ENCODE measurements at places on chromosomes 13 and 19.

DNA sequence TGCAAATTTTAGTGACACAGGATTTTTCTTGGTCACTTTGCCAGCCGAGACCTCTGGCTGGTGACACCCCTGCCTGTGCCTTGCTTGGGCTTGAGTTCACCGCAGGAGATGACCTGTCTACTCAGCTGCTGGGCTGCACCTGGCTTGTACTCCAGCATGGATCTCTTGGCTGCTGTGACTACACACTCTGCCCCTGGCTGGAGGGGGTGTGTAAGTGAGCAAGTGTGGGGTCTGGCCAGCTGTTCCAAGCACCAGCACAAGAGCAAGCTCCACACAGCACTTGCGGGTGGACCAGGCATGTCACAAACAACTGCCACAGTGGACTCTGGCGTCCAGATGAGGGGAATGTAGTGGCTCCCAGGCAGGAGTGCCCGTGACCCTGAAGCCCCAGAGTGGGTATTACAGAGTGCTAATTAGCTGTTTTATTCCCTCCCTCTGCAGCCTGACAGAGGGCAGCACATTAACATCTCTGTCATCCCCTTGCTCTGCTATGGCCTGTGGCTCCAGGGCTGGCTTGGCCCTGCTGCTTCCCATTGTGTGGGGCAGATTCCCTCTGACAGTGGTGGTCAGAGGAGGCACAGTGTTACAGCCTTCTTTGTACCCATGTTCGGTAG is 1387.2 kb downstream of the OLFM4 start:
- no peak for DNase-seq

- DNase-seq: no peak
Observed at GRCh38 chr13:49472186-49472585, 23.6 kb upstream of the PHF11 start.

DNA sequence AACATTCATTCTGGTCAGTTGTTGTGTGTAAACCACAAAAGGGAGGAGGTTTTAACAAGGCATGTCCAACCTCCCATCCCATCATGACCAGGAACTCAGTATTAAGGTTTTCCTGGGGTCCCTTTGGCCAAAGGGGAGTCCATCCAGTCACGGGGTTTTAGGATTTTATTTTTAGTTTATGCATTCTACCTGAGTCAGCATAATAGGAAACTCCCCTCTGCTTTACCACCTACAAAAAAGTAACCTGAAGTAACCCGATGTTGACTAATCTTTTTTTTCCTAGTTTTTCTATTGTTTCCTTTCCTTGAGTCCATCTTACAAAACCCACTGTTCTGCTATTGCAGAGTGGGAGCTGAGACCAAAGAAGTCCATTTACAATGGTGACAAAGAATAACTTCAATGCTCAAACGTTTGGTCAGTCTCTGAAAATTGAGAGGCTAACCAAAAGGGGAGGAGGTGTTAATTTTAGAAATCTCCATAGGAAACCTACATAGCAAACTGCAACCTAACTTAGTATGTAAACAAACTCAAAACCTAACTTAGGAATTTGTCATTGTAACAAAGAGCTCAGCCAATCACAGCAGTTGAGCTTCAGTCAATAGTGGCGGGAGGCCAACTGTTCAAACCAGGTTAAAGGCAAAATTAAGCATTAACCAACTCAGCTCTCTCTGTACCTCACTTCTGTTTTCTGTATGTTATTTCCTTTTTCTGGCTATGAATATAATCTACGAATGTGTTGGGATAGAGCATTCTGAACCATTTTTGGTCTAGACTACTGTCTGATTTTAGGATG is 1954.1 kb downstream of the PCDH9 start:
- no peak for DNase-seq

- no peak for DNase-seq
Observed at GRCh38 chr13:95457294-95457693, 95.2 kb upstream of the CLDN10 start.

DNA sequence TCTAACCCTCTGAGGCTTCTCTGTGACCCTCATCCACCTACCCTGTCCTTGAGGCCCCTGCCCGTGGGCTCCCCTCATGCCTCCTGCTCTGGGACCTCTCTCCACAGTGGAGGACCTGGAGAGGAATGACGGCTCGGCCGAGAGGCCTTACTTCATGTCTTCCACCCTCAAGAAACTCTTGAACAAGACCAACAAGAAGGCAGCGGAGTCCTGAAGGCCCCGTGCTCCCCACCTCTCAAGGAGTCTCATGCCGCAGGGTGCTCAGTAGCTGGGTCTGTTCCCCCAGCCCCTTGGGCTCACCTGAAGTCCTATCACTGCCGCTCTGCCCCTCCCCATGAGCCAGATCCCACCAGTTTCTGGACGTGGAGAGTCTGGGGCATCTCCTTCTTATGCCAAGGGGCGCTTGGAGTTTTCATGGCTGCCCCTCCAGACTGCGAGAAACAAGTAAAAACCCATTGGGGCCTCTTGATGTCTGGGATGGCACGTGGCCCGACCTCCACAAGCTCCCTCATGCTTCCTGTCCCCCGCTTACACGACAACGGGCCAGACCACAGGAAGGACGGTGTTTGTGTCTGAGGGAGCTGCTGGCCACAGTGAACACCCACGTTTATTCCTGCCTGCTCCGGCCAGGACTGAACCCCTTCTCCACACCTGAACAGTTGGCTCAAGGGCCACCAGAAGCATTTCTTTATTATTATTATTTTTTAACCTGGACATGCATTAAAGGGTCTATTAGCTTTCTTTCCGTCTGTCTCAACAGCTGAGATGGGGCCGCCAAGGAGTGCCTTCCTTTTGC is 10.8 kb upstream of the ILF3 start:
- DNase-seq: no peak

DNA sequence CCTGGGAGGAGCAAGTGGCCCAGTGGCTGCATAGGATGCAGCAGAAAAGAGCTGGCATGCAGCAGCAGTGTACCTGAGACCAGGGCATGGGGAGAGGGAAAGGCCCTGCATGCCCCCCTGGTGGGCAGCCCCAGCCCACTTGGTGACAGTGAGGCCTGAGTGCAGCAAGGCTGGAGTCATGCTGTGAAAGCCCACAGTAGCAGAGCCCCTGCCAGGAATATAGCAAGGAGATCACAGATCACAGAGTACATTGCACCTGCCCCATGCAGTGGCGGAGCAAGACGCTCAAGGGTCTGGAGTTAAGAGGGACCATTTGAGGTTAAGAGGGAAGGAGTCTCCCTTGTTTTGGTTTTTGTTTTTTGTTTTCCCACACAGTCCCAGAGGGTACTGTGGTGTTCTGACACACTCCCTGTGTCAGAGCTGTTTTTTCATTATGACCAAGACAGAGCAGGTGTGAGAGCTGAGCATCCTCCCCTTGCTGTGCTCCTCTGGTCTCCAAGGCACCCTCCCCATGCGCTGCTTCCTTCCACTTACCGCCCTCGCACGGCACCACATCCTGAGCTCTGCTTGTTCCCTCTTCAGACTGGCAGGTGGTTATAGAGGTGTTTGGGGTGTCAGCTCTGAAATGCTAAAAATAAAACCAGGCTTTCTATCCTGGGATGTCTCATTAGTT is 85.0 kb upstream of the UBL3 start:
- DNase-seq: no peak

DNA sequence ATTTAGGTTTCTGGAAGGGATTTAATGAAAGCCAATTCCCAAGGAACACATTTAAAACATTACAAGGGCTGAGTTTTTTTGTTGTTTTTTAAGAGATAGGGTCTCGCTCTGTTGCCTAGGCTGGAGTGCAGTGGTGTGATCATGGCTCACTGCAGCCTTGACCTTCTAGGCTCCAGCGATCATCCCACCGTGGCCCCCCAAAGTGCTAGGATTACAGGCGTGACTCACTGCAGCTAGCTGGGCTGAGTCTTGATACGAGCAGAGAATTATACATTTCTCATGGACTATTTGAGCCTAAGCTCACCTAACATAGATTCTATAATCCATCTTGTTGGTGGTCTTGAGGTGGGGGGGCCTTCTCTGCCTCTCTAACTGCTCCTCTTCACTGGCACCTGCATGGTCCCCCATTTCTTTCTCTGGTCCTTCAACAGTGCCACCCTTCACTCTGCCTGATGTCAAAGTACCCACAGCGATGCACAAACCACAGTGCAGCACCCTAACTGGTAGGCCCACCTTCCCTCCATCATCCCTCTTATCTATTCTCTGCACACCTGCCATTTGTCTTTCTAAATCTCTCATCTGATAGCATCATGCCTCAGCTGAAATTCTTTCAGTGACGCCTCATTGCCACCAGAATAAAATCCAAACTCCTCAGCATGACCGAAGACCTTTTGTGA is 37.4 kb downstream of the DOCK9 start:
- DNase-seq: no peak

- DNase-seq: no peak
Observed at GRCh38 chr19:3441986-3442329, 38.4 kb downstream of the SMIM24 start.

Measured in C1 segment of cervical spinal cord (tissue), 14 donors.